ENCODE measurements at places on chromosomes 2 and 18.

GRCh38 chr2:235903782-235904584 lies 264.2 kb downstream of the GBX2 start:
- no peak for DNase-seq

DNA sequence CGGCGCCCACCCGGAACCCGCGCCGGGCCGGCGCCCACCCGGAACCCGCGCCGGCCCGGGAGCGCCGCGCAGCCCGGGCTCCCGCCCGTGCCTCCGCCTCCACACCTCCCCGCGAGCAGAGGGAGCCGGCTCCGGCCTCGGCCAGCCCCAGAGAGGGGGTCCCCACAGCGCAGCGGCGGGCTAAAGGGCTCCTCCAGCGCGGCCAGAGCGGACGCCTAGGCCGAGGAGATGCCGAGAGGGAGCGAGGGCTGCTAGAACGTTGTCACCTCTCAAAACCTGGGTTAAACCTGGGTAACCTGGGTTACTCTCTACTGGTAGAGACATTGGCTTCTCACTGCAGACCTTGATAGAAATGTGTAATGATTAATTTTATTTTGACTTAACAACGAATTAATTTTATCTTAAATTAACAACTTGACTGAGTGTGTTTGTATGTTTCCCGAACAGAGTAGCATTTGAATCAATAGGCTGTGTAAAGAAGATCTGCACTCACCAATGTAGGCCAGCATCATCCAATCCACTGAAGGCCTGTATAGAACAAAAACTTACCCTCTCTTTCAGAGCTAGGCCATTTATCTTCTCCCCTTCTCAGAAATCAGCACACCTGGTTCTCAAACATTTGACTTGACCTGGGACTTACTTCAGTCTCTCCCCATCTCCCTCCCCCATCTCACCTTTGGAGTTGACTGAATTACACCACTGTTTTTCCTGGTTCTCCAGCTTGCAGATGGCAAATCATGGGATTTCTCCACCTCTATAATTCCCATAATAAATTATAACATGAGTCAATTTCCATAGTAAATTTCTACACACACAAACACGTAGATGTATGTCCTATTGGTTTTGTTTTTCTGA lies 242.7 kb downstream of the ASXL3 start:
- DNase-seq, result no peak

GRCh38 chr2:99576775-99577174 lies 87.0 kb upstream of the REV1 start:
- DNase-seq, result no peak

GRCh38 chr2:212712991-212713390 lies 174.4 kb upstream of the ERBB4 start:
- no peak for DNase-seq

GRCh38 chr18:7305416-7305815 lies 74.5 kb downstream of the LRRC30 start:
- no peak for DNase-seq

GRCh38 chr18:57084331-57085271 lies 62.3 kb upstream of the BOD1L2 start:
- DNase-seq, result no peak

GRCh38 chr2:155021618-155022017 lies 323.1 kb downstream of the KCNJ3 start:
- DNase-seq, result no peak

DNA sequence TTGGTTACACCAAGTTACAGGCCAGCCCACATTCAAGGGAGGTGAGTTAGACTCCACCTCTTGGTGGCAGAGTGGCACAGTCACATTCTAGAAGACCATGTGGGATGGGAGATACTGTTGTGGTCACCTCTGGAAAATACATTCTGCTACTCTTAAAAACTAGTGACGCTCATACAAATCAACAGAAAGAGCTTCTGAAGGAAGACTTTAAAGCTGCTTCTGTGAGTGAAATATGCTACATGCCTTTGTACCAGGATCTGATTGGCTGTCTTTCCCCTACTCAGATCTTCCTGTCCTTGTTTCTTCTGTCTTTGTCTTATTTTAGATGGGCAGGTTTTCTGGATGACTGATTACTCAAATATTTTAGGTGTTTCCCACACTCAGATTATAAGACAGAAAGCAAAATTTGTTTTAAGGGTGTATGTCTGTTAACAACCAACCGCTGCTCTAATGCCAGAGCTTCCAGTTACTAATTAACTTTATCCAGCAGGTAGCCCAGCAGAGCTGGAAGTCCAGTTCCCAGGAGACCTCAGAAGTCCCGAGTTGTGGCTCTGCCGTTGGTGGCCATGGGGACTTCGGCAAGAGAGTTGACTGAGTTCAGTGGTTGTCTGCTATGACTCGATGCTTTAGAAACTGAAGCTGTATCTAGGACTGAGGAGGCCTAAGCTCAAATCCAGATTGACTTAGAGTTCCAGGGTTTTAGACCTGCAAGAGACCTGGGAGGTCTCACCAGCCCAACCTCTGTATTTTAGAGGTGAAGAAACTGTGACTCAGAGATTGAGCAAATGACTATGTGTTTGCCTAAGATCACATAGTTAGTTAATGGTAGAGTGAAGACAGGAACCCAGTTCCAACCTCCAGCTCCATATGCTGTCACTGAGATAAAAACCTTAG lies 7.4 kb downstream of the IL1R2 start:
- peak; percentile 73 for DNase-seq

GRCh38 chr2:197972061-197972460 lies 167.7 kb downstream of the PLCL1 start:
- no peak for DNase-seq

DNA sequence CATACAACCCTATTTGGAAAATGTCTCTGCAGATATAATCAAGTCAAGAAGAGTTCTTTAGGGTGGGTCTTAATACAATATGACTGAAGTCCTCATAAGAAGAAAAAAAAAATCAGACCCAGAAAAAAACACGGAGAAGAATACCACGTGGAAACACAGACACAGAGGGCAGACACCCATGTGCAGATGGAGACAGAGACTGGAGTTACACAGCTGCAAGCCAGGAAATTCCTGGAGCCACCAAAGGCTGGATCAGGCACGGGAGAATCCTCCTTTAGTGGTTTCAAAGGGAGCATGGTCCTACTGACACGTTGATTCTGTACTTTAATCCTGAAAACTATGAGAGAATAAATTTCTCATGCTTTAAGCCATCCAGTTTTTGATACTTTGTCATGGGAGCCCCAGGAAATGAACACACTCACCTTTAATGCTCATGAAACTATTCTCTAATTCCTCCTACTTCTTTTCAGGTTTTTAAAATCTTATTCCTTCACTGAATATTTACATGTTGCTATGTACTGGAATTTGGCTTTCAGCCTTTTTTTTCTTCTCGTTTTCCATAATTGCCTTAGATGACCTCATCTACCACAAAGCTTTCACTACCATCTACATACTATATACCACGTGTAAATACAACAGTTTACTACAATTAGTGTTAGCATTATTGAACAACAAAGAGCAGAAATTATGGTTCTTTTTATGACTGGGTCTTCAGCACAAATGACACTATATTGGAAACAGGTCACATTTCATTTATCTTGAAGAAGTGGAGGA lies 529.1 kb downstream of the IRS1 start:
- no peak for DNase-seq

GRCh38 chr2:96970910-96971309 lies 15.5 kb downstream of the FAM178B start:
- no peak for DNase-seq

DNA sequence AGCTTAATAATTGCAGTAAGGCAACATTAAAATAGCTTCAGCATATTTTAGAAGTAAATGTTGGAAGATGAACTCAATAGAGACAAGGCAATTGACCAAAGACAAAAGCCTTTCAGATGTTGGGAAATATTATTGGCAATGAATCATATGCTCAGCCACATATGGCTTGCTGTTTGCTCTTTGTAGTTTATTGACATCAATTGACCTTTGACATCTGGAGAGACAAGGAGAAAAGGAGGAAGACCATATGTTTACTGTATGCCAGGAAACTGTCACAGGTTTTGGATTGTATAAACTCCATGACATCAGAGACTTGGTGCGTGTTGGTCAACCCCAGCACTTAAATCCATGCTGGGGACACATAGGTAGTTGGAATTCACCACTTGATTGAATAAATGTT lies 60.6 kb upstream of the SLC16A14 start:
- no peak for DNase-seq

- DNase-seq, result no peak
Observed at GRCh38 chr18:65753520-65753919, 2.7 kb downstream of the CDH7 start.

- no peak for DNase-seq
Observed at GRCh38 chr2:224971214-224971613, 71.1 kb downstream of the DOCK10 start.

Data from activated naive CD4-positive, alpha-beta T cell treated with anti-CD3 and anti-CD28 coated beads for 36 hours (primary cell).